ENCODE measurements at places on chromosomes 16 and 17.
A peak's percentile ranks its signal among the peaks of the same experiment; 100 is the strongest.

- DNase-seq = peak; percentile 79
Observed at GRCh38 chr16:17404941-17405689, 65.6 kb downstream of the XYLT1 start.

GRCh38 chr17:68627956-68628575, 26.9 kb upstream of the FAM20A start:
- no peak for DNase-seq

DNA sequence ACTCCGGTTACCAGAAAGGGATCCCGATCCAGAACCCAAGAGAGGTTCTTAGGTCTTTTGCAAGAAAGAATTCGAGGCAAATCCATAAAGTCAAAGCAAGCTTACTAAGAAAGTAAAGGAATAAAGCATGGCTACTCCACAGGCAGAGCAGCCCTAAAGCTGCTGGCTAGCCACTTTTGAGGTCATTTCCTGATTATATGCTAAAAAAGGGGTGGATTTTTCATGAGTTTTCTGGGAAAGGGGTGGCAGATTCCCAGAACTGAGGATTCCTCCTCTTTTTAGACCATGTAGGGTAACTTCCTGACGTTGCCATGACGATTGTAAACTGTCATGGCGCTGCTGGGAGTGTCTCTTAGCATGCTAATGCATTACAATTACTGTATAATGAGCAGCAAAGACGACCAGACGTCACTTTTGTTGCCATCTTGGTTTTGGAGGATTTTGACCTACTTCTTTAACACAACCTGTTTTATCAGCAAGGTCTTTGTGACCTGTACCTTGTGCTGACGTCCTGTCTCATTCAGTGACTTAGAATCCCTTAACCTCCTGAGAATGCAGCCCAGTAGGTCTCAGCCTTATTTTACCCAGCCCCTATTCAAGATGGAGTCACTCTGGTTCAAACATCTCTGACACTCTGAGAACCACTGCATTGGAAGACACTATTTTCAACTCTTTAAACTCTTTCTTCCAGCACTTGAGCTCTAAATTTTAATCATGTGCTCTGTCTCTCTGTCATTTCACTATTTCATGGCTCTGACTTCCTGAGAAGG, 203.6 kb upstream of the CACNG3 start:
- no peak for DNase-seq

DNA sequence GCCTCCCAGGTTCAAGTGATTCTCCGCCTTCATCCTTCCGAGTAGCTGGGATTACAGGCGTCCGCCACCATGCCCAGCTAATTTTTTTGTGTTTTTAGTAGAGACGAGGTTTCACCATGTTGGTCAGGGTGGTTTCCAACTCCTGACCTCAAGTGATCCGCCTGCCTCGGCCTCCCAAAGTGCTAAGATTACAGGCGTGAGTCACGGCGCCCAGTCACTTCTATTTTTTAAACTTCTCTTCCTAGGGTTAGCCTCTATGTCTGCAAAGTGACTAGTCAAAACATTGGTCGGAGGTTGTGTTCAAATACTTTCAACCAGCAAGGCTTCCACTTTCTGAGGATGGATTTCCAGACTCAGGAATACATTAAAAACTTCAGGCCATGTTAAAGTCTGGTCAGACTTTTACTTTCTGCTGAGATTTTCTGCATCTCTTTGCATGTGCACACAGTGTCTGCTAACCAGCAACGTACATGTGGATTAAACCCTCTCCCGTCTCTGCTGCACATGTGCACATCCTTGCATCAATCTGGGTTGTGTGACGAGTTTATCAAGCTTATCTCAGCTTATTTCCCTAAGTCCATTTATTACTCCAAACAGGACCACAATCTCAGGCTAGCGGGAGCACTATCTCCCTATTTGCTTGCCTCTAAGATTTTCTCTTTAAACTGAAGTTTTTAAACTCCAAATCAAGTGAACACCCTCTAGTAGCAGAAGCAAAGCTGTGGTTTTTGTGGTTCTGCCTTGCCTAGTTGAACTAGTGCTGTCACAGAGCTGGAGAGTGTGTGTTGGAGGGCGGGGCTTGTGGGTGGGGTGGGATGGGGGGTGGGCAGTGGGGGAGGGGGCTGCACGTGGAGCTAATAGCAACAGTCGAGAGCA, 525.2 kb upstream of the GOT2 start:
- DNase-seq = no peak

GRCh38 chr16:84455031-84455430, 49.4 kb downstream of the MEAK7 start:
- DNase-seq = no peak

- no peak for DNase-seq
Observed at GRCh38 chr17:546456-546855, 168.2 kb downstream of the VPS53 start.

DNA sequence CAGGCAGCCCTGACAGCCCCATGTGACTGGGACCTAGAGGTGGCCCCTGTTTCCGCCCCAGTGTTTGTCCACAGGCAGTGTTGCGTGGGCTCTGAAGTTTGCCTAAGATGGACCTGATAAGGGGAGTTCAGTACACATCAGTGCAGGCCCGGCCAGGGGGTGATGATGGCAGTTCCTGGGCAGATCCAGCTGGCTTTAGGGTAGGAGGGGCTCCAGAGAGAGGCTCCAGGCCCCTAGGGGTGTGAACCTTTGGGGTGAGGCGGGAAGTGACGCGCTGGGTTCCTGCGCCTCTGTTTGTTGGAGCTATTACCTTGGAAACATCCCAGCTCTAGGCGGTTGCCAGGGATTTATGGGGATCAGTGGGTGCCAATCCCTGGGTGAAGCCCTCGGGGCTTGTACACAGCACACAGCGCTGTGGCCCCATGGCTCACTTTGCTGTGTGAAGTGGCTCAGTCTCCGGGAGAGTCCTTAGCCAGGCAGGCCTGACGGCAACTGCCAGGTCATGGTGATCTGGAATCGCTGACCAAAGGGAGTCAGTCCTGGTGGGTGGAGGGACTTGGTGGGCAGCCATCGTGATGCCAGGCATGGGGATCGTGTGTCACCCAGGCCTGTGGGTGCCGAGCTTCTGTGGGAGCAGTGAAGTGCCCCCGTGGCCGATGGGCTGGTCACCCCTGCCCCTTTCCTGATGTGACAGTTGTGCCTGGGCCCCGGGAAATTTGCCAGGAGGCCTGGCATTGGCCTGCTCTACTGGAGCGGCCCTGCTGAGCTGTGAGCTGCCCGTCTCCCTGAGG, 146.1 kb downstream of the SEC14L1 start:
- DNase-seq = no peak

DNA sequence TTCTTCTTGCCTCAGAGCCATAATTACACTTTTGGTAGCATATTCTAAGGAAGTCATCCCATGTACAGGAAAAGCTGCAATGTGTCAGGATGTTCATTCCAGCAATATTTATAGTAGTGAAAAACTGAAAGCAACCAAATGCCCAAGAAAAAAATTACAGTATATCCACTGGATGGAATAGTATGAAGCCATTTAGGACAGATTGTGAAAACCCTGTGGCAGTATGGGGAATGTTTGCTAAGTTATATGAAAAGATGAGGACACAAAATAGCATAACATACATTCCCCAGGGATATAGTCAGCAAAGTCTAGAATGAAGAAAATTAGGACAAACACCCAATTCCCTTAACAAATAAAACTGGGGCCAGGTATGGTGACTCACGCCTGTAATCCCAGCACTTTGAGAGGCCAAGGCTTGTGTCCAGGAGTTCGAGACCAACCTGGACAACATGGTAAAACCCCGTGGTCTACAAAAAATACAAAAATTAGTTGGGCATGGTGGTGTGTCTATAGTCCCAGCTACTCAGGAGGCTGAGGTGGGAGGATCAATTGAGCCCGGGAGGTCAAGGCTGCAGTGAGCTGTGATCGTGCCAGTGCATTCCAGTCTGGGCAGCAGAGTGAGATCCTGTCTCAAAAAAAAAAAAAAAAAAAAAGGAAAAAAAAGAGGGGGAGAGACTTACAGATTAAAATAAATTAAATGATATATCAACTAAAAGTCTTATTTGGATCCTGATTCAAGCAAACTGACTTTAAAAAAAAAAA, 2.3 kb downstream of the LRRC3C start:
- no peak for DNase-seq

DNA sequence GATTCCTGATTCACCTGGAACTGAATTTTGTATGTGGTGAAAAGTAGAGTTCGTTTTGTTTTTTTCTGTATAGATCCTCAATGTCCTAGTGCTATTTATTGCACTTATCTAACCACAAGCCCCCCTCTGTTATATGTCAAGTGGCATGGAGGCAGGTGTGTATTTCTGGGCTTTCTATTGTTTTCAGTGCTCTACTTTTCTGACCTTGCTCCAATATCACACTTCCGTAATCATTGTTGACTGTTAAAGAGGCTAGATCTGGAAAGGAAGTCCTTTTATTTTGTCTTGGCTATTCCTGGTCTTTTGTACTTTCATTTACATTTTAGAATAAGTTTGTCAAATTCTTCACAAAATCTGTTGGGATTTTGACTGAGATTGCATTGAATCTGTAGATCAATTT, 26.8 kb upstream of the FBXO47 start:
- no peak for DNase-seq

GRCh38 chr16:27499659-27500055, 50.1 kb downstream of the GTF3C1 start:
- DNase-seq = no peak

GRCh38 chr16:89716916-89717687, 3.6 kb downstream of the VPS9D1 start:
- DNase-seq = no peak

DNA sequence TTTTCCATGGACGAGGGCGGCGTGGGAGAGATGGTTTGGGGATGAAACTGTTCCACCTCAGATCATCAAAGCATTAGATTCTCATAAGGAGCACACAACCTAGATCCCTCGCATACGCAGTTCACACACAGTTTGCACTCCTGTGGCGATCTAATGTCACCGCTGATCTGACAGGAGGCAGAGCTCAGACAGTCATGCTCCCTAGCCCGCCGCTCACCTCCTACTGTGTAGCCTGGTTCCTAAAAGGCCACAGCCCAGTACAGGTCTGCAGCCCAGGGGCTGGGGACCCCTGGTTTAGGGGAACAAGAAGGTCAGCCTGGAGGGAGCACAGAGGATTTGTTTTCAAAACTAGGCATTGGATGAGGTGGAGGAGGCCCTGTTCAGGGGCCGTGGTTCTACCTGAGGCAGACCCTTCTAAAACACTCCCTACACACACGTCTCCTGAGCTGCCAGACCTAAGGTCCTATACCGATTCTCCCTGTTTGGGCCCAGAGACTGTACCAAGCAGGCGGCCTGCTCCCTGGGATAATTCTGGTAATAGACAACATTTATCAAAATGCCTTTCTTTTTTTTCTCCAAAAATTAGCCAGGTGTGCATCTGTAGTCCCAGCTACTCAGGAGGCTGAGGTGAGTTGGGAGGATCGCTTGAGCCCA, 38.6 kb downstream of the AXIN2 start:
- DNase-seq = no peak

DNA sequence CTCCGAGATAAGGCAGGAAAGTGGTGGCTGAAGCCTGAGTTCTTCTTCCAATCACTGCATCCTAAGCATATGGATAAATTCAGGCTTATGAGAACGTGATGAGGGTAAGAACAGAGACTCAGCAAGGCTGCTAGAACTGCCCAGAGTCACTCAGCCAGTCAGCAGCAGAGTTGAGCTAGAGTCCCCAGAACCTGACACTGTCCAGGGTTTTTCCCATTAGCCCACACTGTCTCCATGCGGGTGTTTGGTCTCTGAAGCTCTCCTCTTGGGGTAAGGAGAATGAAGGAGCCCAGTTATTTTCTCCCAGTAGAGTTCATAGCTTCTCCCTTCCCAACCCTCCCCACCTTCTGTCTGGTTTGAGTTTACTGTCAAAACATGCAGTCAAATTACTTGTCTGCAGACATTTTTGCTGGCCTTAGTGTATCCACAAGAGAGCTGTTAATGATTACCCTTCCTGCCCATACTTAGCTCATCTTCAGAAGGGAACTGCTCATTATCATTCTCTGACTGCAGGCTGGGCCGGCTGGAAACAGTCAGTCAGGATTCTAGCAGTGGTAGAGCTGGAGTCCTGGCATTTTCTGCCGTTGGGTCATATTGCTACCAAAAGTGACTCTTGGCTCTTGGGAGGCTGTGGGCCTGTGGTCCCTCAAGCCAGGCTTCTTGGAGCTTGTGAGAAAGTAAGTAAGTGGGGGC, 460.0 kb downstream of the HS3ST3B1 start:
- DNase-seq = no peak

DNA sequence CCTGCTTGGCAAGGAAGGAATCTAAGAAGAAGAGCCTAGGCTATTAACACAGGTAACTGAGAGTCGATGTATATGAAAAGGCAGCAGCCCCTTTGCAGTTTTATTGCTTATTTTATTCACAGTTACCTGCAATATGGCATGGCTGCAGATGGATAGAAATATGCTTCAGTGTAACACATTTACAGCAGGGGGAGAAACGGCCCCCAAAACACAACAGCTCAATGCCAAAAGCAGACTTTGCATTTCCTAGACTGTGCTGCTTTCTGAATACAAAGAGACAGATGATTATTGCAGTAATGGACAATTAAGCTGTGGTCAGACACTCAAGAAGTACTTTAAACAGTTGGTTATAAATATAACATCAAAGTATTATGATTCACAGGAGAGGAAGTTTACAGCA, 108.0 kb upstream of the CDH13 start:
- DNase-seq = no peak

- peak; percentile 12 for DNase-seq
Observed at GRCh38 chr17:238071-238963, 56.9 kb upstream of the DOC2B start.

DNA sequence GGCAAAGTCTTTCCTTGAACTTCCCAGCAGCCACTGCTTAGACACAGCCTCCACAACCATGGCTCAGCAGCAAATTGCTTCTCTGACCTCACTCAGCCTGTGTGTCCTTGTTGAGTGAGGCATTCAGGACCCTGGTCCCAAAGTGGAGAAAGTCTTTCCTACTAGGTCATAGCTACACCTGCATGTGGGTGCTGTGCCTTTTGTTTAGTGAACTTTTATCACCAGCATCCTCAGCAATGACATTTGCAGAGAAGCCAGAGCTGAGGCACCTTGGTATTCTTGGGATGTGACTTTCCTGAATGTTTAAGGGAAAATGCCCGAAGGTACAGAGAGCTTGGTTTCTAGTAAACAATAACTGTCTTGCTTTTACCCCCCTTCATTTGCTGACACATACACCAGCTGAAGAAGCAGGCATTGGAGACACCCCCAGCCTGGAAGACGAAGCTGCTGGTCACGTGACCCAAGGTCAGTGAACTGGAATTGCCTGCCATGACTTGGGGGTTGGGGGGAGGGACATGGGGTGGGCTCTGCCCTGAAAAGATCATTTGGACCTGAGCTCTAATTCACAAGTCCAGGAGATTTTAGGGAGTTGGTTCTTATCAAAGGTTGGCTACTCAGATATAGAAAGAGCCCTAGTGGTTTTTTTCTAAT, 20.9 kb upstream of the STH start:
- DNase-seq = no peak

- peak; percentile 77 for DNase-seq
Observed at GRCh38 chr16:1378804-1379303, 27.1 kb downstream of the GNPTG start.

- DNase-seq = no peak
Observed at GRCh38 chr17:81912441-81913309, 1.5 kb upstream of the PCYT2 start.

Data from ovary (tissue), 10 donors.